Omental fat pad (tissue), 4 donors: ENCODE measurements at places on chromosomes 7 and 10.

GRCh38 chr10:31830887-31831286 is 97.7 kb downstream of the ARHGAP12 start:
- DNase-seq, result no peak

DNA sequence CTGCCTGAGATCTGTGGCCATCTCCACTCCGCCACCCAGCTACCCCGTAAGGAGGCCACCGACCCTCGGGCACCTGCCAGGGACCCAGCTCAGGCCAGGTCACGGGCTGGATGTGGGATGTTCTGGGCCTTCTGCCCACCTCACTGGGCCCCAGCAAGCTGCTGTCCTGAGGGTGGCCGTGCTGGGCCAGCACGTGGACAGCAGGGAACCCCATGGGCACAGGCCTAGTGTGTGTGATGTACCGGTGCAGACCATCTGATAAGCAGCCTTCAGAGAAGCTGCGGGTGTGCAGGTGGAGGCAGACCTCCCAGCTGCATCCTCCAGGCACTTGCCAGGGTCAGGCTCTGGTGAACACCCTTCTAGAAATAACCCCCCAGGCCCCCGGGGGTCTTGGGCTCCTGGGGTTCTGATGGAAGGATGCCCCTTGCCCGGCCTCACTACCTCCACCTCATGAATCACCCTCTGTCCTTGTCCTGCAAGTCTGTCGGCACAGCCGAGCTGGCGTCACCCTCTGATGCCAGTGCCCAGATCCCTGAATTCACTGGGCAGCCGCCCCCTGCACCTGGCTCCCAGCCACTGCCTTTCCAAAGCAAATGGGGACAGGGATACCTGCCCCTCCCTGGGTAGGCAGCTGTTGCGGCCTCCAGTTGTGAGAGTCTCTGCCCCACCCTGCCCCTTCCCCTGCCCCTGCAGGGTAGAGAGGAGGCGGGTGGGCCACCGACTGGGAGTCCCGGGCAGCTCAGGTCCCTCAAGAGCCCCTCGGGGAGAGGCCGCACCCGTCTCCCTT is 139.8 kb downstream of the FAM53B start:
- DNase-seq, result no peak

- DNase-seq, result no peak
These were observed 38.0 kb downstream of the ZNF777 start for GRCh38 chr7:149422914-149423301.

DNA sequence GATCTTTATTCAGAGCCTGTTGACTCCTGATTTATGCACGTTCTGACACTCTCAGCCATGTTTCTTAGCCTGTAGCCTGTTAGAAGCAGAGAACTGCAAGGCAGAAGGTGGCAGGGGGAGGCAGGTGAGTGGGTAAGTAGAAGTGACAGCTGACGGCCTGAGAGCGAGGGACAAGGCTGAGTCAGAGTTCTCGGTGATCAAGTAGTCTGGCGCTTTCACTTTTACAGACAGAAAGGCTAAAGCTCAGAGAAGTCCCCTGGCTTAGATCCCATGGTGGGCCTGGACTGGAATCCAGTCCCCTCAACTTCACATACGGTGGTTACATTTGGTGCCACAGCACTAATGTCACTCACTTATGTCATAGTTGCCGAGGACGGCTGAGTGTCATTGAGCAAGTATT is 139.0 kb downstream of the TACC2 start:
- DNase-seq, result no peak

DNA sequence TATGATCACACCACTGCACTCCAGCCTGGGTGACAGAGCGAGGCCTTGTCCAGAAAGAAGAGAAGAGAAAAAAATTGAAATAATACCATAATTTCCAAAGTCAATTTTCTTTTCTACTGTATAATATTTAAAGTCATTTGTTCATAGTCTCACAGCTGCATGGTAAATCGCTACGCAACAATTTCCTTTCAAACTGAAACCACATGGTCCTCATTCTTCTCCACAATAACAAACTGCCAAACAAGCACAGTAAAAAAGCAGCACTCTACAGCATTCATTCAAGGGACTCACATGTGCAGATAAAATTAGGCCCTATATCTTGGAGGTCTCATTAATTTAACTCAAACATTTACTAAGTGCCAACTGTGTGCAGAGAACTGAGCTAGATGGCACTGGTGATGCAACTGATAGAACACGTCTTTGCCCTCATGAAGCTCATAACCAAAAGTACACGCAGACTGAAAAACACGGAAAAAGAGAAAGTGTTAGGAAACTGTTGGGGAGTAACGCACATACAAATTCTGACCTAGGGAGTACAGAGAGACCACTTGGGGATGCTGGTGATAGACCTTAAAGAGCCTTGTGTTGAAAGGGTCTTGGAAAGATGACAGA is 68.4 kb upstream of the SRRM3 start:
- DNase-seq, result no peak

DNA sequence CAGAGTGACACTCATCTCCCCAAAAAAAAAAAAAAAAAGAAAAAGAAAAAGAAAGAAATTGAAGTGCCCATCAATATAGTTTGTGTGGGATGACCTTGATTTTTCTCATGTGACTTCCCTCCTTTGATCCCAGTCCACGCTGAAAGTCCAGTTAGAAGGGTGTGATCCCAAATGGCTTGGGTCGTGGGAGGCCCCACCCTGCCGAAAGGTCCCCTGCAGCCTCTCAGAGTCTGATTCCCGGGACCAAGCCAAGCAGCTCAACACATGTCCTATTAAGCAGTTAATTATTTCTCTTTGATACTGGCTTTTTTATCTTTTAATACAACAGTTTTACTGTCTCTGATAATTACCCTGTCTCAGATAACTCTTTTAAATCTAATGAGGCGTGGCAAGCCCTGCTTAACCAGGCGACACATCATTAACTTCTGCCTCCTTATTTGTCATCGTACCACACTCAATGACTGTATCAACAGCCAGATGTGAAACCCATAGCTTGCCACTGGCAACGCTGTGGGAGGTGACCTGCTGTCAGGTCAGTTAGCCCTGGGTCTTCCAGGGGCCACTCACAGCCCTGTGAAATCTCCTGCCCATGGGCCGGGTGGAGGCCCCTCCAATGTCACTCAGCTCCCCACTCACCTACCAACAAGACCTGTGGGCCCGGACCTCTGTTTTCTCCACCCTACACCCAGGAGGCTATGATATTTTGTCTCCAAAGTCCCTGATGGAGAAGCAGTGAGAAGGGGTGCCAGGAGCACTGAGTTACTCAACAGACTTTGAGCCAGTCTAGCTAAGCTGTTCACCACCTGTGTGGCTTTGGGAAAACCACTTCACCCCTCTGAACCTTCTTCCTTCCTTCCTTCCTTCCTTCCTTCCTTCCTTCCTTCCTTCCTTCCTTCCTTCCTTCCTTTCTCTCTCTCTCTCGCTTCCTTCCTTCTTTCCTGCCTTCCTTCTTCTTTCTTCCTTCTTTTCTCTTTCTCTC is 110.0 kb upstream of the SFMBT2 start:
- DNase-seq, result no peak

DNA sequence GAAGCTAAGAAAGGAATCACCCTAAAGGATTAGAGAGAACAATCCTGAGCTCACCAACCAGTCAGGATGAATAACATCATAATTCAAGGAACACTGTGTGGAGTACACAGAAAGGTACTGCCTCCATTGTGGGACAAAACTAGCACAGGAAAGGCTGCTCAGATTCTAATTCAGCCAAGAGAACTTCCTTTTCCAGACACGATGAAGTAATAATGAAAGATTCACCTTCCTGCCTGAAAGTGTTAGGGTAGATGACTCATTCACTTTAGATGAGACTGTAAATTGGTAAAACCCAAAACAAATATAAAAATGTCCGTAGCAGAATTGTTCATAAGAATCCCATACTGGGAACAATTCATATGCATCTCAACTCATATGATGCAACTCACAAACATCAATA is 167.2 kb downstream of the CDC14C start:
- no peak for DNase-seq

DNA sequence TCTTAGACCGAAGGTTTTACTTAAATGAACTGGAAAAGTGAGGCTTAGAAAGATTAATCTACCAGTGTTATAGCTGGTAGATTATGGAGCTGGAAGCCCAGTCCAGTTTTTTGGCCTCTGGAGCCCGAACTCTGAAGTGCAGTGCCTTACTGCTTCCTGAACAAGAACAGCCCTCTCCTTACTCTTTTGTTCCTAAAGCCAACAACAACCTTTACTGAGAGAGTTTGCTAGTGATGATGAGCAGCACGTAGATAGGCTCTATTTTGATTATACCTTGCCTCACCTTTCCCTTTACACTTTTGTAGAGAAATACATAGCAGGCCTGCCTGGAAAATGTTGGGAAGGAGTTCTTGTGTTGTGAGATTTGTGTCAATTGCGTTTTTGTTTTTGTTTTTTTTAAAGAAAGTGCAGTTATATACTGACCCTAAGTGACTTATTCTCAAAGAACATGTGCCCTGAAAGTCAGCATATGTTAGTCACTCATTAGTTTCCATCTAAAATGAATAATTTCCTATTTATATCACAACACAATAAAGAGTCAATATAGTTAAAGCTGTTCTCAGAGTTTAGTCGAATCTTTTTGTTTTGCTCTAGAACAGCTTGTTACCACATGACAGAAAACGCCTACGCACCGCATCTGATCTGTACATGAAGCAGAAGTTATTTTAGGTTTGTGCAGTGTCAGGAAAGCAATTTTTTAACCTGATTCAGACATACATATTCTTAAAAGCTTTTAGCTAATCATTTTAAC is 33.0 kb downstream of the PLEKHA1 start:
- DNase-seq, result no peak

- no peak for DNase-seq
These were observed 51.1 kb downstream of the GNA12 start for GRCh38 chr7:2792856-2793487.

GRCh38 chr7:155198196-155198892 is 99.3 kb upstream of the INSIG1 start:
- DNase-seq, result no peak

DNA sequence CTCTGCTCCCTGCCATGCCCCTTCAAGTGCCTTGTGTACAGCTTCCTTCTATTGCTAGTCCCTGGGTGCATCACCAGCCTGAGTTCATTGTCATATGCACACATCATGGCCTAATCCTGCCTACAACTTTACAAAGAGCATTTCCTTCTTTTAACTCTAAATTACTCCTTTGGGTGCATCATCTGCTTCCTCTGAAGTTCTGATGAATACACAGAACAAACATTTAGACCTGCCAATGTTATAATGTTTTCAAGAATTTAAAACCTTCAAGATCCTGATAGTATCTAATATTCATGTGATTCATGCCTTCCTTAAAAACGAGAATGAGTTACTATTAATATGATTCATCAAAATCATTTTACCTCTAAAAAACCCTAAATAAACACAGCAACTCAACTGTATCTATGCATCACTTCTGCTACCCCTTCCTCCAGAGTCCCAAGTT is 357.1 kb downstream of the MAGI2 start:
- DNase-seq, result no peak

GRCh38 chr7:132750530-132751217 is 174.4 kb upstream of the PLXNA4 start:
- no peak for DNase-seq

DNA sequence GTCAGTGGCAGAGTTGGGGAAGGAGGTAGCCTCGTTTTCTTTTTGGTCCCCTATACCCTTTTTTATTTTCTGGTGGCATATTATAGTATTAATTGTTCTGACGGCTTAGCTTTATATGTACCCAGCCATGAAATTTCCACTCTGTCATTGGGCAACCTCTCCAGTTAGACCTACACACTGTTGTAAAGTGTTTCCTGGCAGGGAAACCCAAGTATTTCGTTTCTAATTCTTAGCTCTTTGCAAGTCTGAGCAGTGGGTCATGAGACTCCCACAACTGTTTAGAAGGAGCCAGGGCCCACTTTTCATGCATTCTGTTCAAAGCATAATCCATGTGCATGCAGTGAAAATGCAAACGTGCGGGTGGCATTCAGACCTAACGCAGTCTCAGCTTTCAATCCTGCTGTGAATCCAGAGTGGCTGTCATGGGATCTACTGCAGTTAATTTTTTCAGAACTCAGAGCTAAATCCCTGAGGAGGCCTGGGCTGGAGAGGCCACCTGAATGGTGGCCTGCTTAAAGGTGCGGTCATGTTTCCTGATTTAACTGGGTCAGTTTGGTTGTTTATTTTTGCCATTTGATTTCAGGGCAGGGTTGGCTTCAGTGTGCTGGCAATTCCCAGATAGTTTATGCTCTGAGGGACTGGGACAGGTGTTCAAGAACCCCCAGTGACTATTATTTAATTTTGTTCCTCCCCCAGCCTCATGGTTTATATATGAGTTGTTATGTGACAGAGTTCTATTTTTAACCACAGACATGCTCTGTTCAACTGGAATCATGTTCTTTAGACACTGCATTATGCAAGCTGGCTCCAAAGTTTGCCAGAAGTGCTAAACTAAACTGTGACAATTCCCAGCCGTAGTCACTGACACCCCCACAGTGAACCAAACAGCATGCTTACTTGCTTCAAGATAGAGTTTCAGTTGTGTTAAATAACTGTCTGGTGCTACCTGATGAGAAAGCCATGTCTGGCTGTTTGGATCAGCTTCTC is 27.4 kb upstream of the SYPL1 start:
- DNase-seq, result no peak

DNA sequence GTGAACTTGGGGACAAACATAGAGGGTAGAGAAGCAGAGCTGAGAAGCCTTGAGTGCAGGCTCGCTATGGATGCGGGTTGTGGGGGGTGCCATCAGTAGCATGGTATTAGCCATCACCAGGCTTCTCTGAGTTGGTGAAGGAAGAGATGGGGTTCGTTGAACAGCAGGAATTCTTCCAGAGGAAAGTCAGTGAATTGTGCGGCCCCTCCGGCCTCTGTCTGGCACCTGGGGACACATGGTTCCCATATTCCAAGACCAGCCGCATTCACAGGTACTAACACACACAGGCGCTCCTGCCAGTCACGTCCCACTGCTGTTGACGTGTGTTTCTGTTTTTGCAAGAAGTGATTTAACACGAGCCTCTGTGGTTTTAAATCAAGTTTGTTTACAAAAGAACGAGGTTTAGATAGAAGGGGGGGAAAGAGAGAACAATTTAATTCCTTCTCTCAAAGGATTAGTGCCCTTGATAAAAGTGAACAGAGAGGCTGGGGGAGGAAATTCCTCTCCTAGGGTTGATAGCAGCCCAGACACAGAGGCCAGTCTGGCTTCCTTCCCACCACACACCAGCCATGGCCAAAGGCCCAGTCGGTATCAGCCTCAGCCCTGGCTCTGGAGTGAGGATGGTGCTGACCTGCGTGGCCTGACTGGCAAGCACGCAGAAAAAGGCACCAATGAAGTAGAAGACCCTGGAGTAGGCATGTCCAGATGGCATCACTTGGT is 252.6 kb upstream of the IGFBP3 start:
- no peak for DNase-seq

GRCh38 chr10:26881600-26882331 is 21.0 kb upstream of the ABI1 start:
- DNase-seq, result no peak

- DNase-seq, result no peak
These were observed 46.4 kb downstream of the UNCX start for GRCh38 chr7:1279041-1279440.

- DNase-seq, result no peak
These were observed 653 bp upstream of the ADRB1 start for GRCh38 chr10:114042895-114043531.

DNA sequence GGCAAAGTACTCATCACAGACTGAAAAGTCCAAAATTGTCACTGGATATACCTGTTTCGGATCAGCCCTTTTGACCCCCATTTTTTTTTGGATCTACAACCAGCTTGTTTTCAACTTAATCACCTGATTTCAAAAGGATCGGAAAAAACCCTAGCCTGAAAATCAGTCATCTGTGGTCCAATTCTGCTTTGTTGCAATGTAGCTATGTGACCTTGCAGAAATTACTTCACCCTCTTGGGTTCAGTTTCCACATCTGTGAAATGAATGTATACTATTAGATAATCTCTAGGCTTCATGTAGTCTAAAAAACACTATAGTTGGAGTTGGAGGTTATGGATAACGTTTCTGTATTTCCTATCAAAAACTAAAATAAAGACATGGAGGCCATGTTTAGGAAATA is 37.1 kb downstream of the STEAP4 start:
- no peak for DNase-seq
